Transverse colon (tissue), 4 donors: ENCODE measurements at places on chromosomes 12 and 14. TPM values are rescaled to one million over a fixed set of nuclear protein-coding genes. Genes with fewer than 3 reads are reported as not detected.

DNA sequence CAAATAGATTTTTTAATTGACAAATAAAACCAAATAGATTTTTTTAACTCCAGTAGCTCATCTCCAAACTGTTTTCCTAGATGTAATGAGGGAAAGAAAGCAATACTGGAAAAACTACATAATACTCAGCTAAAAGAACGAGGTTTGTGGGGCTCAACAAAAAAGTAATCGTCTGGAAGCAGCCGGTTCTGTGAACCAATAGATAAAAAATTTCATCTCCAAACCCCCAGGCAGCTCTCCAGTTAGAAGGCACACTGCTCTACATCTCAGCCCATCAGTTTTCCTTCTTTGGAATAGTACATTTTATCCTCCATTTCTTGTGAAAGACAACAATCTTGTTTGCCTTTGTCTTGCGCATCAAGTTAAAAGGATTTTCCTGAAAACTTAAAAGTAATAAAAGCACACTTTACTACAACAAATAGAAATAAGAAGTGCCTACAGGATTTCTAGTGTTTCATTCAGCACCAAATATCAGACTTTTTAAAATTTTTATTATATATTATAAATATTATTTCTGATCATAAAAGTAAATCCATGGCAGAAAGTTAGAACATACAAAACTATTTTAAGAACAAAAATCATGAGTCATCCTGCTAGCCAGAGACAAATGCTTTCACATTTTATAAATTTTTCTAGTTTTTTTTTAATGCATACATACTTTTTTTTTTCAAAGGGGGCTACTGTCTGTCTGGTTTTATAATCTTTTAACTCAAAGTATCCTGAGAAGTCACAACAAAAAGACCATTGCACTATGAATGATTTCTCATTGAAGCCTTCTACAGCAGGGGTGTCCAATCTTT, 67.7 kb downstream of the EPS8 start:
- no peaks in the 10 kb centered on the region for H3K27me3 ChIP-seq
- no peak overlapping the region for H3K4me3 ChIP-seq
- H3K36me3 ChIP-seq: no peaks in the 10 kb centered on the region
- DNase-seq: no peak
- H3K4me1 ChIP-seq: peaks cover 13% of the 10 kb centered on the region

- no peak overlapping the region for H3K27ac ChIP-seq
- H3K27me3 ChIP-seq: no peaks in the 10 kb centered on the region
- no peak for DNase-seq
- H3K4me3 ChIP-seq: no peak overlapping the region
- no peaks in the 10 kb centered on the region for H3K36me3 ChIP-seq
- no peaks in the 10 kb centered on the region for H3K4me1 ChIP-seq
These were observed 64.4 kb upstream of the TRHDE start for GRCh38 chr12:72207486-72208409.

DNA sequence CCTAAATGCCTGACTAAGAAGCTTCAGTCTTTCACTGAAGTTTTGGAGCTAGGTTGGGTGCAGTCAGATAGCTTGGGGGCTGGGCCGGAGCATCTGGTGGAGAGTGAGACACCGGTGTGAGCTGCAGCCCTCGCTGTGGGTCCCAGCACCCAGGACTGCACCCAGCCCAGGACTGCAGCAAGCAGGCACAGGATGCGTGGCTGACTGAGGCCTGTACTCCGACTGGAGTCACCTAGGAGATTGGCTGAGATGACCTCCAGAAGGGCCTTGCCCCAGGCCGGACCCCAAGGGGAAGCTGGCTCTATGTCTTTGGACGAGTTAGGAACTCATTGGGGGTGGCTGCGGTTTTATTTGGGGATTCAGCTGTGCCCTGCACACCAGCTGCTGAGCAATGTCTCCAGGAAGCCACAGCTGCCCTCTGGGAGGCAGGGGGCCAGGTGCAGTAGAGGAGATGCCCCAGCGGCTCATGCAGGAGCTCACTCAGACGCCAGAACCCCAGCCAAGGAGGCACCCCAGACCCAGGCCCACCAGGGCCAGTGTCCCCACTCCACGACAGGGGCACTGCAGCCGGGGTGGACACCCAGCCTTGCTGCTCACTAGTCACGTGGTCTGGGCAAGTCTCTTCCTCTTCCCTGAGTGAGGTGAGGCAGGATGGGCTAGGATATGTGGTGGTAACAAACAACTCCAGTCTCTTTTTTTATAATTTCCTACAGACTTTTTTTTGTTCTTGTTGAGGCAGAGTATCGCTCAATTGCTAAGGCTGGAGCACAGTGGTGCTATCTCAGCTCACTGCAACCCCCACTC, 31.8 kb upstream of the RCOR1 start:
- H3K36me3 ChIP-seq: no peaks in the 10 kb centered on the region
- no peak for DNase-seq
- no peak overlapping the region for H3K4me3 ChIP-seq
- no peak overlapping the region for H3K27ac ChIP-seq

- H3K27ac ChIP-seq: no peak overlapping the region
- H3K4me3 ChIP-seq: no peak overlapping the region
- no peaks in the 10 kb centered on the region for H3K4me1 ChIP-seq
- H3K27me3 ChIP-seq: no peaks in the 10 kb centered on the region
These were observed 320.7 kb downstream of the SOX5 start for GRCh38 chr12:23628806-23629205.

DNA sequence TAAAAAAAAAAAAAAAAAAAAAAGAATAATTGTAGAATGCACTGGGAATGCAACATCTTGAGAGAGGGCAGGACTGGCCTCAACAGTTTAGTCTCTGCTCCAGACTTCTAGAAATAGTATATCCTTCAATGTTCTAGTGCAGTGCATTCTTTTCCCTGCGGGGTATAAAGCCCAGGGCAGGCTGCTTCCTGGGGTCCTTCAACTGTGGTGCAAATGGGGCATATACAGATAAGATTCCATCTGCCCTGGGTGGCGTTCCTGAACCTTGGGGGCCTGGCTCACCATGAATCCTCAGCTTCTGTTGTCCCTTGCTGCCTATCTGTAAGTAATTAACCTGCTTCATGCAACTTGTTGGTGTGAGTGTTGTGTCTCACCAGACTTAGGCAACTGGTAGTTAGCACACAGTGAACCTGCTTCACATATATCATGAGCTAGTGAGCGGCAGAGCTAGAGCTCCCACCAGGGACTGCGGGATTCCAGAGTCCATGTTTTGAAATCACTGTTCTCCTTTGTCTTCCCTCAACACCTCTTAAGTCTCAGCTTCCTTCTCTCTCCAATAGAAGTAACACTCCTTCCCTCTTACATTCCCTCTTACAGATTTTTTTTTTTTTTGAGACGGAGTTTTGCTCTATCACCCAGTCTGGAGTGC, 177.6 kb downstream of the SUDS3 start:
- H3K36me3 ChIP-seq: no peaks in the 10 kb centered on the region
- no peaks in the 10 kb centered on the region for H3K4me1 ChIP-seq
- DNase-seq: no peak
- H3K4me3 ChIP-seq: no peak overlapping the region

GRCh38 chr14:32414808-32415255, 85.7 kb downstream of the AKAP6 start:
- no peaks in the 10 kb centered on the region for H3K27me3 ChIP-seq
- DNase-seq: no peak
- H3K4me1 ChIP-seq: peaks cover 9% of the 10 kb centered on the region
- H3K36me3 ChIP-seq: no peaks in the 10 kb centered on the region
- H3K27ac ChIP-seq: no peak overlapping the region
- no peak overlapping the region for H3K4me3 ChIP-seq

- H3K36me3 ChIP-seq: no peaks in the 10 kb centered on the region
- DNase-seq: no peak
- no peak overlapping the region for H3K4me3 ChIP-seq
- no peaks in the 10 kb centered on the region for H3K27me3 ChIP-seq
- no peak overlapping the region for H3K27ac ChIP-seq
These were observed 223.1 kb upstream of the FOXN3 start for GRCh38 chr14:89640141-89640540.

DNA sequence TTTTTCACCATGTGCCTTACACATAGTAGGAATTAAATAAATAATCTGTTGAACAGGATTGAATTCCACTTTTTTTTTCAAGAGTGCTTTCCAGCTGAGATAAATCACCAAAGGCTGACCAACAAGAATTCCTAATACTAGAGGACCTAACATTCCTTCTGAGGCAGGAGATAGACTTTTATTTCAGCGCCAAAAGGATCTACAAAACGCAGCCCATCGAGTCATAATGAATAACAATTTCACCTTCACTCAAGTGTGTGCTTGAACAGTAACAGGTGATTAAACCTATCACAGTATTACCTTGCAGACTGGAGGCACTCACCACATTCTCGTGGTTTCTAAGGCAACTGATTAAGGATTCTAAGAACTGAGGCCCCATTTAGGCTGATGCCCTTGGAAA, 224.3 kb upstream of the ATP2B1 start:
- no peaks in the 10 kb centered on the region for H3K4me1 ChIP-seq
- DNase-seq: no peak
- H3K4me3 ChIP-seq: no peak overlapping the region
- H3K27me3 ChIP-seq: no peaks in the 10 kb centered on the region
- H3K36me3 ChIP-seq: no peaks in the 10 kb centered on the region
- H3K27ac ChIP-seq: no peak overlapping the region

- no peaks in the 10 kb centered on the region for H3K27me3 ChIP-seq
- DNase-seq: no peak
- no peak overlapping the region for H3K27ac ChIP-seq
- no peak overlapping the region for H3K4me3 ChIP-seq
These were observed 13.3 kb downstream of the PCNX1 start for GRCh38 chr14:70920608-70921007.

GRCh38 chr14:55701638-55702037, 121.6 kb downstream of the KTN1 start:
- H3K36me3 ChIP-seq: no peaks in the 10 kb centered on the region
- no peak overlapping the region for H3K27ac ChIP-seq
- H3K4me1 ChIP-seq: peaks cover 30% of the 10 kb centered on the region
- H3K4me3 ChIP-seq: no peak overlapping the region

- H3K4me3 ChIP-seq: no peak overlapping the region
- no peaks in the 10 kb centered on the region for H3K27me3 ChIP-seq
- no peaks in the 10 kb centered on the region for H3K36me3 ChIP-seq
- no peak for DNase-seq
These were observed 1051.3 kb downstream of the VRK1 start for GRCh38 chr14:97848317-97848980.

DNA sequence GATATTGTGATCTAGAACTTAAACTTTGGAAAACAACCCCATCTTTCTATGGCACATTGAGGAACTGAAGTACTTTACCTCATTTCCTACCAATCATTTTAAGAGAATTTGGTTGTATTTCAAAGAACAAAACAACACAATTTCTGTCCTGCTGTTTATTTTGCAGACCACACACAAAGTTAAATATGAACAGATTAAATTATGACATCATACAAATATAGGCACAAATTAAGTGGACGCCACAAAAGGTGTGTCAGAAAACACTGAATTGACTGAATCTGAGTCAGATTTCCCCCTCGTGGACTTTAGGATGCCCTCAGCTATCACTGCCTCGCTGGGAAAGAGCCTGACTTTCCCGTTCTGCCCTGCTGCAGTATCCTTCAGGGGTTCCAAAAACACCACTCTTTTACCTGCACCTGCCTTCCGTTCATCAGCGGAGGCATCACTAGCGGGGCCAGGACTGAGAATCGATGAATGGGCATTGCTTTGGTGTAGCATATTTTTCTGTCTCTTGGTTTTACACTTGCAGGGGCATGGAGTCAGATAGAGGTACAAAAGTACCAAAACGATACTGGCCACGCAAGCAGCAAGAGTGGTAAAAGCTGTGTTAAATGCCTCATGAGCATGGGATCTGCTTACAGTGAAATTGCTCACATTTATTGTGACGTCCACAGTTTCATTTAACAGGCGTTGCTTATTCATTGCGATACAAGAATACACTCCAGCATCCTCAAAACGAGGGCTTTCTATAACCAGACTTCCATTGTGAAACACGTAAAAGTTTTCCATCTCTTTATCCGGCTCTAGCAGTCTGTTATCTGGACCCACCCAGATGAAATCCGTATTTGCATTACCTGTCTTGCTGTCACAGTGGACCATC, 2.0 kb upstream of the PCED1B start:
- no peaks in the 10 kb centered on the region for H3K36me3 ChIP-seq
- H3K27ac ChIP-seq: peak overlapping the region; percentile 88
- H3K27me3 ChIP-seq: peaks cover 12% of the 10 kb centered on the region
- DNase-seq: no peak

DNA sequence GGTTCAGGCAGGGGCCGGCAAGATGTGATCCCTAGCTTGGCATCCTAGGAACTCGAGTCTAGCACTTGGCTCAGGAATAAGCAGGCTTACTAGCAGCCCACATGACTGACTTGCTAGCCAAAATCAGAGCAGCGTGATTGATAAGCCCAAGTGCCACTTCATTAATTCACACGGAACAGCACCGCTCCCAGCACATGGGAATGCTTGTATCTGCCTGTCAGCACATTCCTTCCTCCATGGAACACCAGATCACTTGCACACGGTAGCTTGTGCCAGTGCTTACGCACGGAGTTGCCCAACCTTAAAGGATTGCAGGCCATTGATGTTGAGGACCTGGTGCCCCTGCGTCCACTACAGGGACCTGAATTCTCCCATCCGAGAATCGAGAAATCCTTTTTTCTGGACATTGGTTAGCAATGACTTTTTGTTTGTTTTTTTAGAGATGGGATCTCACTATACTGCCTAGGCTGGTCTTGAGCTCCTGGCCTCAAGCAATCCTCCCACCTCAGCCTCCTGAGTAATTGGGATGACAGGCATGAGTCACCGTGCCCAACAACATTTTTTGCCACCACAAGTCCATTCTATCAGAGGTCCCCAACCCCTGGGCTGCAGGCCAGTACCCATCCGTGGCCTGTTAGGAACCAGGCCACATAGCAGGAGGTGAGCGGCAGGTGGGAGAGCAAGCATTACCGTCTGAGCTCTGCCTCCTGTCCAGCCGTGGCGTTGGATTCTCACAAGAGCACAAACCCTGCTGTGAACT, 30.6 kb upstream of the TSPAN9 start:
- peaks cover 3% of the 10 kb centered on the region for H3K27me3 ChIP-seq
- no peak overlapping the region for H3K27ac ChIP-seq
- DNase-seq: no peak
- H3K4me1 ChIP-seq: no peaks in the 10 kb centered on the region
- no peak overlapping the region for H3K4me3 ChIP-seq

DNA sequence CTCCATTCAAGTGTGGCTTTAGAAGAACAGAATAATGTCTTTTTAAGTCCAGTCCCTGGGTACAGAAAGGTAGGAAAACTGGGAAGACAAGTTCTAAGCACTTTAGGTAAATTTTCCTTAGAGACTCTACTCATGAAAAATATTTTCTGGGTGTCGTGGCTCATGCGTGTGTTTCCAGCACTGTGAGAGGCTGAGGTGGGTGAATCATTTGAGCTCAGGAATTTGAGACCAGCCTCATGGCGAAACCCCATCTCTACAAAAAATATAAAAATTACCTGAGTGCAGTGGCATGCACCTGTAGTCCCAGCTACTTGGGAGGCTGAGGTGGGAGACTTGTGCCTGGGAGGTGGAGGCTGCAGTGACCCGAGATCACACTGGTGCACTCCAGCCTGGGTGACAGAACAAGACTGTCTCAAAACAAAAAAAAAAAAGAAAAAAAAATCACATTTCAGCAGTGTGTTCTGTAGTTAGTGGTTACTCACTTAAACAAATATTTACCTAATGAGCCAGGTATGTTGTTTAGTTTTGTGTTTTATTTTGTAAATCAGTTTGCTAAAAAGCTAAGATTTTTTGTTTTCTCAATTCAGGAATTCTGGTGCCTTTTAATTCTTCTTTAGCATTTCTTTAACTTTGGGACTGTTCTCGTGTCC, 52.3 kb upstream of the RD3L start:
- H3K27me3 ChIP-seq: peaks cover 34% of the 10 kb centered on the region
- H3K27ac ChIP-seq: no peak overlapping the region
- H3K4me1 ChIP-seq: no peaks in the 10 kb centered on the region
- DNase-seq: no peak
- no peaks in the 10 kb centered on the region for H3K36me3 ChIP-seq
- no peak overlapping the region for H3K4me3 ChIP-seq

Gene LUM
- 13.8 TPM for total RNA-seq

Gene RGS6
- total RNA-seq: not detected

Gene LTB4R2
- 81.5 TPM for total RNA-seq

Gene KRT7
- 0.95 TPM for total RNA-seq

Gene IAPP
- total RNA-seq: not detected

Gene SYNE3
- total RNA-seq: 14.9 TPM
